ENCODE measurements at places on chromosomes 1 and 21.

GRCh38 chr1:89938171-89939055, 56.5 kb upstream of the ZNF326 start:
- no peak for DNase-seq

DNA sequence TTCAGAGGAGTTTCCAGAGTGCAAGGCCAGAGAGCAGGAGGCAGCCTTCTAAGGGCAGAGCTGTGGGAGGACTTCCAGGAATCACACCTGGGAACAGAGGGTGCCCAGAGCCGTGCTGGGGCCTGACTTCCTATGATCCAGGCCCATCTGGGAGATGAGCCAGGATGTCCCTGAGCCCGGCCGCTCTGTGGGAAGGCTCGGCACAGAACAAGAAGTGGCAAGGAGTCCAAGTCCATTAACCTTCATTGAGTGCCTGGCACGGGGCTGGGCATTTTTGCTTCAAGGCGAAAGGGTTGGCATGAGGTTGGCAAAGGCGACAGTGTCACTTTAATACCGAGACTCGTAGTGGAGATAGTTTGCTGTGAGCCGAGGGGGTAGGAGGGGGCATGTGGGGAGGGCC, 18.2 kb downstream of the TMEM201 start:
- no peak for DNase-seq

- no peak for DNase-seq
Measured at GRCh38 chr1:230682882-230683610, 30.9 kb downstream of the AGT start.

DNA sequence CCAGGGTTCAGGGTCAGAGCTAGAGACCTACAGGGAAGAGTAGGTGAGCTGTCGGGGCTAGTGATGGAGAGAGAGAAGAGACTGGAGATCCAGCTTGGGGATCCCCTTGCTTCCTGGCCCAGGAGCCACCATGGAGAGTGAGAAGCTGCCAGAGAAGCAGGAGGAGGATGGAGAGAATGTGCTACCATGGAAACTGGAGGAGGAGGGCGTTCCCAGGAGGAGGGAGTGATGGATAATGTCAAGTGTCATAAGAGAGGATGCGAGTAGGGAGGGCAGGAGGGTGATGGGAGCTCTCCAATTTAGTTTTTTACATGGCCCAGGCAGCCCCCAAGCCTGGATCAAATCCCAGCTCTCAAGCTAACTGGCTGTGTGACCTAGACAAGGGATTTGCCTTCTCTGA, 46.5 kb upstream of the EPB41 start:
- no peak for DNase-seq

Measured in NCI-H187 treated with DMSO at 0.1 percent for 48 hours (cell line).